HFFc6 (cell line): ENCODE measurements at places on chromosomes 7 and 10. TPM values are rescaled to one million over a fixed set of nuclear protein-coding genes. Genes with fewer than 3 reads are reported as not detected.

DNA sequence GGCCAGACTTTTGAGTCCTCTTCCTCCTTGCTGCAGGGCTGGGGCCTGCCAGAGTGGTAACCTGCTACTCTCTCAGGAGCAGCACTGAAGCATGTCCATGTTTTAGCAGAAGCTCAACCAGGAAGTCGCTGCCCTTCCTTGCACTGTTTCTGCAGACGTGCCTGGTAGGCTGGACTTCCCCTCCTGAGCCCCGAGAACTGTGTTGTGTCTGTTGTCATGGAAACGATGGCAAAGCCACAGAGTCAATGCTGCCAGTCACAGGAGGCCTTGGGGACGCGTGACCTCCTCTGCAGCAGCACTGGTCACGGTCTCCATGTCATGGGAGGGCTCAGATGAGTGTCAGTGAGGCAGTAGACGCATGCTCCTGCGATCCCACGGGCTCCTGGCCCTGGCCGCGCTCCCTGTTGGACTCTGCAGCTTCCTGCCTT lies 145.5 kb downstream of the FANK1 start:
- peak; percentile 57 for DNase-seq
- peak overlapping the region; percentile 12; the same call in 1 of the 2 replicates for H3K27ac ChIP-seq
- H3K4me1 ChIP-seq: no peaks in the 10 kb centered on the region; the same call in 1 of the 2 replicates

DNA sequence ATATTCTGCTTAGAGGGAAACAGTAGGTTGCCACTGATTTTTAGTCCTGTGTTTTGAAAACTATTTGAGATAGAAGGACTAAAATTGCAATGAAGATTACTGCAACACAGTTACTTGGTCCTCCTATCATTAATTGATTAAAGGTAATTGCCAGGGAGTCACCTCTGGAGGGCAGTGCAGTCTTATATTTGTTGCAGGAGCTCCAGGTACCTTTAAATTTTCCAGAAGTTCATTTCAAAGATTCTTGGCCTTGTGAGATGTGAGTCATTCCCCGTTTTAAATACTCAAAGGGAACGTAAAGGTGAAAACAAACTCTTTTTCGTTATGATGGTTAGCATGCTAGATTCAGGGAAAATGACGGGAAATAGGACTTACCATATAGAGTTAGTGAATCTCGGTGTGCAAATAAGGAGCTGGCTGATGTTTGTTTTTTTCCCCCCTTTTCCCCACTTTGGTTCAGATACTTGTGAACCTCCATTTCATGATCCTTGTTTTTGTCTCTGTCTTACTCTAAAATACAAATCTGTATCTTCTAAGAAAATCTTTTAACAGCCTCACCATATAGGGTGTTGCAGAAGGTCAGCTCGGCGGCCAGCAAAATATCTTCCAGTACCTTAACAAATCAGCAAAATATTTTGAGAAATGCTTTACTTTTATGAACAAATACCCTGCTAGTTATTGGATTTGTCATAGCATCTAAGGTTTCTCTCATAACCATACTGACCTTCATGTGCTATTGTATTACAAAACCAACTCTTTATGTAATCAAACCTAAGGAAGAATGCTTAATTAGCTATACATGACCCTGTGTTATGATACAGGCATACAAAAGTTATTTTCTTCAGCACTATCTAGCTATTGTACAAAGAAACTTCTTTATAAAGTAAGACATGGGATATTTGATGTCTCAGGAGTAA lies 143.0 kb upstream of the HDAC9 start:
- DNase-seq: peak; percentile 69
- H3K4me1 ChIP-seq: peaks cover 43% of the 10 kb centered on the region
- H3K27me3 ChIP-seq: no peaks in the 10 kb centered on the region
- H3K4me3 ChIP-seq: peak overlapping the region; percentile 63
- no peaks in the 10 kb centered on the region for H3K36me3 ChIP-seq
- H3K27ac ChIP-seq: no peak overlapping the region; the same call in 1 of the 2 replicates

- H3K36me3 ChIP-seq: peaks cover 5% of the 10 kb centered on the region; the same call in 1 of the 2 replicates
- H3K4me3 ChIP-seq: no peak overlapping the region
- peaks cover 5% of the 10 kb centered on the region for H3K27me3 ChIP-seq
- no peak overlapping the region for H3K27ac ChIP-seq
- no peaks in the 10 kb centered on the region for H3K4me1 ChIP-seq
- no peak for DNase-seq
Observed at GRCh38 chr10:1257274-1257673, 201.1 kb downstream of the WDR37 start.

- H3K4me3 ChIP-seq: no peak overlapping the region
- no peaks in the 10 kb centered on the region for H3K4me1 ChIP-seq
- no peak overlapping the region for H3K27ac ChIP-seq
- H3K27me3 ChIP-seq: no peaks in the 10 kb centered on the region; the same call in 1 of the 2 replicates
- no peak for DNase-seq
Observed at GRCh38 chr10:56318816-56319215, 42.2 kb downstream of the ZWINT start.

DNA sequence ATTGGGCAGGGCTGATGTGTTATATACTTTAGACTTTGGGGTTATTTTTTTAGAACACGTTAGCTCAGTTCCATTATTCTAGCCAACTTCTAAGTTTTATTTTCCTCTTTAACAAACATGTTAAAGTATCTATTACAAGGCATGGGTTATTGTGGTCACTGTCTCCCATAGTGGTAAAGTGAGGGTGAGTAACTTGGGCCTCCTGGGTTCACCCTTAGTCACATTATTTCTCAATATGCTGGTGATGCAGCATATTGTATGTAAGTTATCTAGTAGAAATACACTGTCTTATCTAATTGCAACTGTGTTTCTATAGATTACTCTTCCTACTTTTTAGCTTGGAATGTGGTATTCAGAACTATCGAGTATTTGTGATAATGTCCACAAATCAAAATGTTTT lies 65.9 kb downstream of the BBS9 start:
- DNase-seq: peak; percentile 56
- no peak overlapping the region for H3K4me3 ChIP-seq
- H3K36me3 ChIP-seq: no peaks in the 10 kb centered on the region
- no peak overlapping the region for H3K27ac ChIP-seq

GRCh38 chr7:133183042-133183794 lies 69.7 kb upstream of the EXOC4 start:
- no peak for DNase-seq
- H3K27me3 ChIP-seq: peaks cover 5% of the 10 kb centered on the region
- no peak overlapping the region for H3K4me3 ChIP-seq
- H3K4me1 ChIP-seq: no peaks in the 10 kb centered on the region
- H3K36me3 ChIP-seq: no peaks in the 10 kb centered on the region

GRCh38 chr7:38224392-38224791 lies 46.3 kb downstream of the STARD3NL start:
- peaks cover 13% of the 10 kb centered on the region for H3K36me3 ChIP-seq
- no peak overlapping the region for H3K4me3 ChIP-seq
- H3K27ac ChIP-seq: peak overlapping the region; percentile 44; the same call in 1 of the 2 replicates
- H3K4me1 ChIP-seq: peaks cover 6% of the 10 kb centered on the region; the same call in 1 of the 2 replicates
- DNase-seq: no peak
- H3K27me3 ChIP-seq: no peaks in the 10 kb centered on the region

DNA sequence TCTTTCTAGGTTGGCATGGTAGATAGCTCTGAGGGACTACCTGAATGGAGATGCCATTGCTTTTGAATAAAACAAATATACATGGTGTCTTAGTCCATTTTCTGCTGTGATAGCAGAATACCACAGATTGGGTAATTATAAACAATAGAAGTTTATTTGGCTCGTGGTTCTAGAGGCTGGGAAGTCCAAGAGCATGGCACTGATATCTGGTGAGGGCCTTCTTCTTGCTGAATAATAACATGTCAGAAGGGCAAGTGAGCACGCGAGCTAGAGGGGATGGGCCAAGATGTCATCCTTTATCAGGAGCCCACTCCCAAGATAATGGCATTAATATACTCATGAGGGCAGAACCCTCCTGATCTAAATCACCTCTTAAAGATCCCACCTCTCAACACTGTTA lies 21.9 kb downstream of the SGPL1 start:
- H3K27me3 ChIP-seq: no peaks in the 10 kb centered on the region
- no peak overlapping the region for H3K27ac ChIP-seq
- peaks cover 53% of the 10 kb centered on the region for H3K36me3 ChIP-seq
- DNase-seq: no peak

- H3K36me3 ChIP-seq: peaks cover 13% of the 10 kb centered on the region; the same call in 1 of the 2 replicates
- peak overlapping the region; percentile 98 for H3K27ac ChIP-seq
- DNase-seq: no peak
- H3K4me1 ChIP-seq: peaks cover 89% of the 10 kb centered on the region
- H3K4me3 ChIP-seq: peak overlapping the region; percentile 86; the same call in 1 of the 2 replicates
Observed at GRCh38 chr10:104325436-104326435, 12.5 kb downstream of the ITPRIP start.

GRCh38 chr10:93797825-93798224 lies 40.1 kb downstream of the LGI1 start:
- H3K27ac ChIP-seq: no peak overlapping the region
- H3K4me3 ChIP-seq: no peak overlapping the region
- H3K27me3 ChIP-seq: peaks cover 25% of the 10 kb centered on the region
- no peaks in the 10 kb centered on the region for H3K36me3 ChIP-seq
- H3K4me1 ChIP-seq: no peaks in the 10 kb centered on the region

GRCh38 chr7:37391791-37392672 lies 56.6 kb downstream of the ELMO1 start:
- H3K36me3 ChIP-seq: no peaks in the 10 kb centered on the region
- no peaks in the 10 kb centered on the region for H3K4me1 ChIP-seq
- no peak for DNase-seq
- H3K27ac ChIP-seq: no peak overlapping the region
- no peaks in the 10 kb centered on the region for H3K27me3 ChIP-seq

DNA sequence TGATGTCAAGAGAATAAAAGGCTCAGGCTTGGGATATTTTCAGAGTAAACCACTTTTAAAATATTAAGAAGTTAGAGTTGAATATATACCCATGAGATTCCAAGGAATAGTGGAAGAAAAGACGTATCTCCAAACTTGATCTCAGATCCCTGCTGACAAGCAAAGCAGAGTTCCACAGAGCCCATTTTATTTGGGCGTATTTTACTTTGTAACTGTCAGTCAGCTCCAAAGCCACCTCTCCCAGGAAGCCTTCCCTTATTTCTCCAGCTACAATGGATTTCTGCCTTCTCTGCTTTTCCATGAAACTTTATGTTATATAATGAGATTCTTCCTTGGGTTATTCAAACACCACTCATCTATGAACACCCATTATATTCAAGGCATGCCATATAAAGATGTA lies 295.7 kb downstream of the FZD1 start:
- peaks cover 38% of the 10 kb centered on the region for H3K4me1 ChIP-seq
- no peaks in the 10 kb centered on the region; the same call in 1 of the 2 replicates for H3K27me3 ChIP-seq

The GPRIN2 gene
- not detected in 2 replicates for total RNA-seq

The FOXI2 gene
- not detected in 3 replicates for total RNA-seq

The TDRD1 gene
- not detected in 3 replicates for total RNA-seq

The HOXA7 gene
- 6.4 to 7.8 TPM (median 7.0 TPM) in 3 replicates for total RNA-seq

The KIF20B gene
- 15.4 to 38.8 TPM (median 27.1 TPM) in 3 replicates for total RNA-seq

The EPDR1 gene
- total RNA-seq: not detected in 3 replicates

The HMX3 gene
- not detected in 3 replicates for total RNA-seq

The PRSS37 gene
- total RNA-seq: not detected in 3 replicates

The UNC5B gene
- 5.9 to 11.8 TPM (median 7.6 TPM) in 3 replicates for total RNA-seq

The XRCC2 gene
- 1.8 to 4.5 TPM (median 3.6 TPM) in 3 replicates for total RNA-seq

The PNLIP gene
- not detected in 2 replicates for total RNA-seq

The NKX2-3 gene
- total RNA-seq: not detected in 3 replicates

The RET gene
- total RNA-seq: 0.35 to 0.52 TPM (median 0.45 TPM) in 3 replicates
